NCI-H1436 treated with DMSO at 0.1 percent for 48 hours (cell line): ENCODE measurements at places on chromosomes 5 and 9.

- no peak for DNase-seq
Observed at GRCh38 chr9:101270302-101270701, 114.5 kb downstream of the BAAT start.

DNA sequence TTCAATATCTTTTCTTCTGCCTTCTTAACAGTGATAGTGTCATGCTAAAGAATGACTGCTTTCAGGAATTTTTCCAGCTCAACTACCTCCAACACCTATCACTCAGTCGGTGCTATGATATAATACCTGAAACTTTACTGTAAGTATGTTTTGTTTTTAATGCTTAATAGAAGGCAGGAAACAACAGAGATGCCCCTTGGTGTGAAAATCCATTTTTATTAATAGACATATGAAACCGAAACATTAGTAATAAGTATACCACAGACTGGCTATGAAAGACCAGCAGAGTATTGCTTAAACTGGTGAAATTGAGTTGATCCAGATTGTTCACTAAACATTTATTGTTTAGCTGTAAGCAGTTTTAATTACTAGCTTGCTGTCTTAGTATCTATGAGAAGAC lies 25.2 kb downstream of the SKP2 start:
- DNase-seq: no peak

GRCh38 chr5:154359221-154359573 lies 86.6 kb upstream of the SAP30L start:
- no peak for DNase-seq

DNA sequence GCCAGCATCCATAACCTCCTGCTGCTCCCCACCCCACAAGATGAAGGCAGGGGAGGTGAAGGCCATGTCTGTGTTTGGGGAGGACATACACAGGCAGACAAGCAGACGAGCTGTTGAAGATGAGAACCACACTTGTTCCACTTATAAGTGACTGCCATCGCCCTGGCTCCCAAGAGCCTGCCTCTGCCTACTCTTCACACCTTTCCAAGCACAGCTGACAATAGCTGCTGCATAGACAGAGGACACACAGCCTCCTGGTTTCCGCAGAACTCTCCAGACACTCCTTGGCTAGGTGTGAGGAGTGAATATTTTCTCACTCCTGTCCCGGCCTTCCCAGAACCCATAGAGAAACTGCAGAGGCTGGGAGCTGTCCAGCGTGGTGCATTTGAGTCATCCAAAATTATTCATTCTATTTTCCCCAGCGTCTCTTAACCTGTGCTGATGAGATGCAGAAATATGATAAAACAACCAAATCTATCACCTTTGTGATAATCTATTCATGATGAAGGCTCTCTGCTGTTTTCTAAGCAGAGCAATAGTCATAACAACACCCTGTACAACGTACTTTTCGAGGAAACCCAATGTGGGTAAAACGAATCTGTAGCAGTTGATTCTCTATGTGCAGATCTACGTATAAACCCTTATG lies 24.7 kb downstream of the KLF9 start:
- DNase-seq: no peak

- DNase-seq: no peak
Observed at GRCh38 chr5:72251386-72251785, 68.7 kb downstream of the MRPS27 start.

DNA sequence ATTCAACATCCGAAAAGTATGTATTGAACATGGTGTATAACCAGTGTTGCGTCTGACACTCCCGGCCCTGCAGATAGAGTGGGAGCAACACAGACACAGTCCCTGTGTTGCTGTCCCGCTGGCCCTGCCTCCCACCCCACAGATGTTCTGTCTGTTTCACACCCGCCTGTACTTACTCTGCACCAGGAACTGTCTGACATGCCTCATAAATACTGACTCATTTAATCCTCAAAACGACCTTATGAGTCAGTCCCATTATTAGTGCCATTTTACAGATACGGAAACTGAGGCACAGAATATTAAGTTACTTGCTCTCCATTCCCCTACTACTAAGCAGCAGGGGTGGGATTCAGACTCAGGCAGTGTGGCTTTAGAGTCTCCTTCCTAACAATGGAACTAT lies 109.8 kb upstream of the NFIL3 start:
- no peak for DNase-seq

- DNase-seq: no peak
Observed at GRCh38 chr9:85302938-85303756, 438.6 kb downstream of the AGTPBP1 start.

DNA sequence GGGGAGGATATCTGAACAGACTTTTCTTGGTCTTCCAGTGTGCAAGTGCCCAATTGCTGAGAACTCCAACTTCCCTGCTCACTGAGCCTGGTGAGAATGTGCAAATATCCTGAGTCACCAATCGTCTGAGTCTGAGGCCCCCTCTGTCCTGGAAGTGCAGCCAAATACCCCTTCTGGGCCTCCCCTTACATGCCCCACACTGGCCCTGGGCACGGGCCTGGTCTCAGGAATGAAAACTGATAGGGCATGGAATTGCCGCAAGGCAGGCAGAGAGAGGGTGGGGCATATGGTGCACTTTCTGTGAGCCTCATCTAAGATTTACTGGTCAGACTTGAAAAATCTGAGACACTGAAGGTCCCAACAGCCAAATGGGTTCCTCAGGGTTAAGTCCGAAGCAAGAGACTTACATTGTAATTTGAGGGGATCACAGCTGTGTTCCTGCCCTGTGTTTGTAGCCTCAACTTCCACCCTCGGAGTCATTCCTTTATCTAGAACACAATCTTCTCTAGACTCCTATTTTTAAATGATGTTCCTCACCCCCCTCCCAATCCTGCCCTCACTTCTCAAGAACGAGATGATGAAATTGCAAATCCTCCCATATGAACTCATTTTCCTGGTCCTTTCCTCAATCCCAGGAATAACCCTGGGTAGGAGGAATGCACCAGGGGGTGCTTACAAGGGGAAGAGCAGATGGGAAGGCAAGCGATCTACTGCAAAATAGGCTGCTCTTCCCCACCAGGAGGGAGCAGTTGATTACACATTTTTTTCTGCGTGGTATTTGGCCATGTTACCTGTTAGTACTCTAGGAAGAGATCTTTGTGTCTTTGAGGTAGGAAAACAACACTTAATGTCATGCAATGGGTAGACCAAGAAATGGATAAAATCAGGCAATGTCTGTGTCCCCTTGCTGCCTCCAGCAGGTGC lies 34.6 kb upstream of the ARHGAP26 start:
- no peak for DNase-seq

GRCh38 chr9:123299558-123300126 lies 31.3 kb upstream of the STRBP start:
- DNase-seq: no peak

- no peak for DNase-seq
Observed at GRCh38 chr9:26157411-26157810, 479.2 kb upstream of the TUSC1 start.

GRCh38 chr5:149278451-149279210 lies 7.0 kb downstream of the AFAP1L1 start:
- no peak for DNase-seq

- DNase-seq: no peak
Observed at GRCh38 chr9:106637486-106637885, 225.5 kb upstream of the ZNF462 start.

DNA sequence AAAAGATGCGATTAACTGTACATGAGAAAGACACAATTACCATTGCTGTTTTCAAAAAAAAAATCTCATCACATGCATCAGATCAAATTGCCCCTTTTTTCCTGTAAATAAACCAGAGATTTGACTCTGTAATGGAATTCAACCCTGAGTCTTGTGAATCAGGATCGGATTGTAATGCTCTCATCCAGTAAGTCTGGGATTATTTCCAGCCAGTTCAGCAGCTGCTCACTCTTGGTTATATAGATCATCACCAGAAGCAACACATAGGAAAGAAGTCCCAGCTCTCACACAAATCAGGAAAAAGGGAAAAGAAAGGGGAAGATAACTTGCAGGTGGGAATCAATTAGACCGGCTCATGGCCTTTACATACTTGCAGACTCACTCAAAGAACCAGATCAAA lies 97.8 kb upstream of the SPOCK1 start:
- no peak for DNase-seq

GRCh38 chr9:86321373-86321772 lies 32.8 kb downstream of the TUT7 start:
- no peak for DNase-seq

- DNase-seq: no peak
Observed at GRCh38 chr9:33856247-33856646, 39.3 kb downstream of the UBE2R2 start.

DNA sequence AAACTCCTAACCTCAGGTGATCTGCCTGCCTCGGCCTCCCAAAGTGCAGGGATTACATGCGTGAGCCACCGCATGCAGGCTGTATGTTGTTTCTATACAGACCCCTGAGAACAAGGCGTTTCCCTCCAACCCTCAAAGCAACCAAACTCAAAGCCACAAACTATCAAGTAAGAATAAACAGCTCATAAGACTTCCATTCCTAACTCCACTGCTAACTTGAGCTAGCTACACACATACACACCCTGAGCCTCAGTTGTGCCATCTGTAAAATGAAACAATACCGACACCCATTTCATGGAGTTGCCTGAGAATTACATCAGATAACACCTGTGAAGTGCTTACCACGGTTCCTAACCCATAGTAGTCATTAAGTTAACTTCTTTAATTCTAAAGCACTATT lies 70.8 kb downstream of the SERINC5 start:
- no peak for DNase-seq

DNA sequence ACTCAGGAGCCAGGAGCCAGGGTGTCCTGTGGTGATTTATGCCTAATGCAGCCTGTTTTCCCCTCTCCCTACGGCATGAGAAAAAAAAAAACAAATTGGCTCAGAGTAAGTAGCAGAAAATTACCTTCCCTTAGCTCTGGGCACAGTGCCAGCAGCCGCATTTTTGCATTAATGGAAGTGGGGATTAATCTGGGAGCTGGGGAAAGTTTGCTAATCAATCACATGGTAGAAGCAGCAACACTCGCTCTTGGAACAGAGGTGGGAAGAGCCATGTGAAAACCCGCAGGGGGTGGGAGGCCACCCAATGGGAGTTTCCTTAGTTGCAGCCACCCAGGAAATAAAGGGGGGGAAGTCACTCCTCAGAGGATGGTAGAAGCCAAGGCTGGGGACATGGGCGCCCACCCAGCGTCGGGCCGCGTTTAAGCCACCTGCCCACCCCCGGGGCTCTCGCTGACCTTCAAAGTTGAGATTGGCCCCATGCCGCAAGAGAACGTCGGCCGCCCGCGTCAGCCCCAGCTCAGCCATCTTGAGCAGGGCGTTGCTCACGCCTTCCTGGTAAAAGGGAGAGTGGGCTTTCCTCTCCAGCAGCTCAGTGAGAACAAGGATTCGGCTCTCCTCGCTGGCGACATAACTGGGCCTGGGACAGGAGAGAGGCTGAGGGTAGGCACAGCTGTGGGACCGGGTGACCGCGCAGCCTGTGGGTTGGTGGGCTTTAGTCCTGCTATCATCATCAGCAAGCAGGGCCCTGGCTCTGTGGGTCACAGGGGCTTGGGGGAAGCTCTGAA lies 1.7 kb downstream of the ASB6 start:
- DNase-seq: peak; percentile 24

GRCh38 chr5:3601911-3602782 lies 6.5 kb downstream of the IRX1 start:
- no peak for DNase-seq

DNA sequence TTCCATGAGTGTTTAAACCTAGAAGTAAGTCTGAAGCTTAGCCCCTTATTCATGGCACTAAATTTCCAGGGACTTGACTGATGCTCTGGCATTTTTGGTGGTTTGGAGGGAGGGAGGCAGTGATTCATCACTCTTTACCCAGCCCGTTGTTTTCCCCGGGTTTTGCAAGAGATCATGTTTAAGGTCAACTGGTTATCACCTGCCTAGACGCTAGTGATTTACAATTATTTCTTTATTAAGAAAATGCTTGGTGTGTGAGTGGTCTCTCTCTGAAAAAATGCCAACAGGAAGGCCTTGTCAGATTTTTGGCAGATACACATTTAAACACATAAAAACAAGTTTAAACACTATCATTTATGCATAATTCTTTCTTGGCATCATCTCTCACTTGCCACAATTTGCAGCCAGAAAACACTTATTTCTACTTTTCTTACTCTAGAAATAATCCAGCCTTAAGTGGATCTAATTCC lies 737.9 kb upstream of the ZNF608 start:
- no peak for DNase-seq

DNA sequence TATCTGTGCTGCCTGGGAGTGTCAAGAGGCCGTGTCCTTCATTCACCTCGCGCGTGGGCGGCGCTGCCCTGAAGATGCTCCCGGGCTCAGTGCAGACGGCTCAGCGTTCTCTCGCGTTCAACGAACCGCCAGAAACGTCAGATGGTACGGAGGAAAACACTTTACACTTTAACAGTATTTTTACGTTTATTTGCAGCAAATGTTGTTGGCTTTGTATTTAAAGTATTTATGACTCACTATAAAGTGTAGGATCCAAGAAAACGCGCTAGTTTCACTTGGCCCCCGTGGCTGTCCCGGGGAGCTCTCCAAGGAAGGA lies 544 bp upstream of the ERCC6L2 start:
- no peak for DNase-seq

- DNase-seq: no peak
Observed at GRCh38 chr9:113477661-113478060, 14.1 kb downstream of the RGS3 start.

- no peak for DNase-seq
Observed at GRCh38 chr5:79521156-79521555, 7.2 kb upstream of the HOMER1 start.

DNA sequence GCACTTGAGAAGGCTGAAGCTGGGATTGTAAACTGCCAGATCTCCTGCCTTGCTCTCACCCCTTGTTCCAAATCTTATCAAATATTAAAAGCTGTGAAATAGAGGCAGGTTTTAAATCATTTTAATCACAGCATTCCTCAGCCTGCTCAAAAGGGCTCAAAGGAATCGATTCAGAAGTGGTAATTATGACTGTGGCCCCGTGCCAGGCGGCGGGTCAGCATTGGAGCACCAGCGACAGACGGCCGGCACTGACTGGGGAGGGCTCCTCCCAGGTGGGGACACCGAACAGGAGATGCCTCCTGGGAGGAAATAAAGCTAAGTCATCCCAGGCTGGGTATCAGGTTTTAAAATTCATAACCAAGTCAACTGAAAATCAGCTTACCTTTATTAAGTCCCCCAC lies 66.7 kb downstream of the KCNIP1 start:
- DNase-seq: no peak

GRCh38 chr5:173671121-173671949 lies 54.9 kb upstream of the BOD1 start:
- no peak for DNase-seq

- DNase-seq: no peak
Observed at GRCh38 chr9:92003308-92004044, 53.4 kb upstream of the ROR2 start.

GRCh38 chr9:106878081-106878837 lies 15.3 kb downstream of the ZNF462 start:
- DNase-seq: no peak

- no peak for DNase-seq
Observed at GRCh38 chr5:32342656-32343055, 29.9 kb upstream of the MTMR12 start.

DNA sequence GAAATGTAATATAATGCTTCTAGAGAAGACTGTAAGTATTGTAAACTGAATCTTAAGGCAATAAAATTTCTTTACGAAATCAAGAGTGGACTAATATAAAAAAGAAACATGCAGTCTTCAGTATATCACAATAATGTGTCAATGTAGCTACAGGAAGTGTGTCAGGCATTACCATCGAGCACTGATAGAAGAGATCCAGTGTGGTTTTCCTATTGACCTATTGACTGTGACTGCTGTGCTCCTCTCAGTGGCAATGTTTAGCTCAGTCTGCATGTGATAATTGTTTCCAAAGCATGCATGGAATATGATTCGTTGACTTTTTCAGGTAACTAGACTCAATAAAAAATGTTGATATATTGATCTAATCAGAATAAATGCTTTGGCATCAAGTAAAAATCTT lies 20.3 kb upstream of the PCSK1 start:
- no peak for DNase-seq
